ENCODE measurements at places on chromosomes 1 and 21.
A peak's percentile ranks its signal among the peaks of the same experiment; 100 is the strongest.

- no peak for DNase-seq
These were observed 43.0 kb upstream of the EGLN1 start for GRCh38 chr1:231465051-231465450.

DNA sequence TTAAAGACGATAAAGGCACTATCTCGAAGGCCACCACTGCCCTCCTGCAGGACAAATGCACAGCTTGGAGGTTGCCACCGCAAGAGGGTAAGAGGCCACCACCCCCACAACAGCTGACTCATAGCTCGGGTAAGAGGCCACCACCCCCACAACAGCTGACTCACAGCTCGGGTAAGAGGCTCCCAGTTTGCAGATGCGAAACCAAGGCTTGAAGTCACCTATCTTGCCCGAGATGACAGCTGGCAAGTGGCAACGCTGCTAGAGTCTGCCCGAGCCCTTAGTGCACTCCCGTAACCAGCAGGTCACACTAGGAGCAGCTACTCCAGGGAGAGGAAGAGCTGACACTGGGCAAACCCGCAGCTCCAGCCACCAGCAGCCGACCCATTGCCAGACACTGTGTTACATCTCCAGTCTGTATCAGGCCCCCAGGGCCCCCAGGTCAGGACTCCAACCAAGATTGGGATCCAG, 17.1 kb upstream of the SPSB1 start:
- DNase-seq = no peak

DNA sequence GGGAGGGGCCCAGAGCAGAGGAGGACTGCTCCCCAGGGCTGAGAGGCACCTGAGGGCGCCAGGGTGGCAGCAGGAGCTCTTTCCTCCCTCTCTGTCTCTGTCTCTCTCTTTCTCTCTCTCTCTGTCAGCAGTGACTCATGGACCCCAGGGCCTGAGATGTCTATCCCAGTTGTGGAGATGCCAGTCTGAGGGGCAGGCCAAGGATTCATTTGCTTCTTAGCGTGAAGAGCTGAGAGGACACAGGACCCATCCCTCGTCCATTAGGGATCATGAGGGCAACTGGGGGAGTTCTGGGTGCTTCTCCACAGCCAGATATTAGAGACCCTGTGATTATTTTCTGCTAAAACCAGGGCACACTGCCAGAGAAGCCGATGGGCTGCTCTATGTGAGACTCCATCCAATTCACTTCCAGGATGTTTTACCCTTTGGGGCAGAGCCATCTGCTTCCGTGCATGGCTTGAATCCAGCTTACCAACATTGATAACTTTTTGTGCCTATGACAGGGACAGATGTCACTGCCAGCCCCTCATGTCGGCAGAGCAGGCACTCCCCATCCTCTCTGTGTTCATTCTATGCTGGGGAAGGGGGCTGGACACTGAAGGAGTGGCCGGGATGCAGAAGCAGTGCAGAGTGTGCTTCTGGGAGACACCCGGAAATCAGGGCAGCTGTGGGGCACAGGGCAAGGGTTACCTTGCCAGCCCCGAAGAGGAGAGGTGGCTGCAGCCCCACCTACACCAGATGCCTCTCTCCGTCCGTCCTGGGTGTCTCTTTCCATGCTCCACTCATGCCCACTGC, 4.1 kb upstream of the PCBP3 start:
- DNase-seq = no peak

DNA sequence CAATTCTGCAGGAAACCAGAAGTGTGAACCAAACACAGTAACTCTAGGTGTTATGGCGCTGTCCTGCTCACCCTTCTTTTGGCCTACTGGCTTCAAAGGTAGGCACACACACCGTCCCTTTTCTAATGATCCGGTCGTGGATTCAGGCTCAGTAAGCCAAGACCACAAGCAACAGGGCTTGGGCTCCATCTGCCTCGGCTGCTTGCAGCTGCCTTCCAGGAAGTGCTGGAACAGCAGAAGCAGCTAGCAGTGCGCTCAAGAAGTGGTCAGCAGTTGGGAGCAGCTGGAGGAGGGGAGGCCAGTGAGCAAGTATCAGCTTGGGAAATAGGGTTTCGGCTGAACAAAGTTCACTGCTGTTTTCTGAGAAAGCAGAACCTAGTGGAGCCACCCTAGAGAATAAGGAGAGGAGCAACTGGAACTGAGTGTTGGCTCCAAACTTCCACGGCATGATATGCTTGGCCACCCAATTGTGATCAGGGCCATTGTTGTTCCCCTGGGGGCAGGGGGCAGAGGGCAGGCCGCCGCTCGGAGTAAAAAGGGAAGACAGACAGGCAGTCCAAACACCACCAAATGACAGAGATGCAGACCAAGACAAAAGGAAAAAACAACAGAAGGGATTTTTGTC, 173.4 kb downstream of the TOMM20 start:
- peak; percentile 56 for DNase-seq

- no peak for DNase-seq
These were observed 16.2 kb upstream of the MPL start for GRCh38 chr1:43321331-43321891.

DNA sequence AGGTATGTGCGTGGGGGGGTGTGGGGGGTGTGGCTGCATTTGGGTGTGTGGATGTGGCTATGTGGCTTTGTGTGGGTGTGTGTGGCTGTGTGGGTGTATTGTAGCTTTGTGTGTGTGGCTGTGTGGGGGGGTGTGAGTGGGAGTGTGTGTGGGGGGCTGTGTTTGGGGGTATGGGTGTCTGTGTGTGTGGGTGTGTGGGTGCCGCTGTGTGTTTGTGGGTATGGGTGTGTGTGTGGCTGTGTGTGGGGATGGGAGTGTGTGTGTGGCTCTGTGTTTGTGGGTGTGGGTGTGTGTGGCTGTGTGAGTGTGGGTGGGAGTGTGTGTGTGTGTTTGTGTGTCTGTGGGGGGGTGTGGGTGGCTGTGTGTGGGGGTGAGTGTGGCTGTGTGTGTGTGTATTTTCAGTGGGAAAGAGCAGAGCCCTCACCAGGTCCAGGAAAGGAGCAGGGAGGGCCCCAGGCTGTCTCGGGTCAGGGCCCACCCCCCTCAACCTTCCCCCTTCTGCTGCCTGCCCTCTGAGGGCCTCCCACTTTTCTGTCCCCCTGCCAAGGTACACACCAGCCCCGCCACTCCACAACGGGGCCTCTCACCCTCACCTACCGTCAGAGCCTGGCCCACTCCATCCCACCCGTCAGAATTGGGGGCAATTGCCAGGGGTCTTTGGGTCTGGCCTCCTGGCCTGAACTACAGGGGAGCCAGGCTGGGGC, 1.9 kb upstream of the COL8A2 start:
- DNase-seq = no peak

DNA sequence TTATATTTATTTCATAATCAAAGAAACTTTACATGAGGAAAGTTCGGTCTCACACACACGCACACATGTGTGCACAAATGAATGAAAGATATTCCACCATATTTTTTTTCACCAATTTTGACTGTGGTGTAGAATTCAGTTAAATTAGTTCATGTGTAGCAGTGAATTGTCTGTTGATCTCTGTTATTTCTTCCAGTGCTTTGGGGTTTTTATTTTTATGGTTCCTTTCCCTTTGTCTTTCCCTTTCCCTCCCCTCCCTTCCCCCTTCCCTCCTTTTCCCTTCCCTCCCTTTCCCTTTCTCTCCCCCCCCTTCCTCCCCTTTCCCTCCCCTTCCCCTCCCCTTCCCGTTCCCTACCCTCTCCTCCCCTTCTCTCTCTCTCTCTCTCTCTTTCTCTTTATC, 8.9 kb downstream of the RYR2 start:
- no peak for DNase-seq

GRCh38 chr21:43034101-43034500, 41.5 kb downstream of the CBS start:
- no peak for DNase-seq

DNA sequence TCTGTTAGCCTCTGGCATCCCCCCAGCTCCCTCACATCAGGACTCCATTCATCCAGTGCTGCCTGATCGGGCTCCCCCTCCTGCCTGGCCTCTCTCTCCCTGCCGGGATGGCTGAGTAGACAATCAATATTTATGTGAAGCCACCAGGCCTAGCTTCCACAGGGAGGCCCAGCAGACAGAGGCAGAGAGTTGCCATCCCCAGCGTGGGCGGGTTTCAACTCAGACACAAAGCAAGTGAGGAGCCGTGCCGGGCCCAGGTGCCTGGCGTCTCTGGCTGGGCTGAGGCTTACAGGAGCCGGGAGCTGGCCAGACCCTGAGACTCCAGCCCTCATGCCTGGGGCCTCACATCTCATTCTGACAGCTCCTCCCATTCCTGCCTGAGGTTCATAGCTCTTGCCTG, 34.5 kb upstream of the ATP2B4 start:
- DNase-seq = peak; percentile 79

- DNase-seq = no peak
These were observed 668 bp downstream of the KIF14 start for GRCh38 chr1:200619894-200620272.

- no peak for DNase-seq
These were observed 4.5 kb downstream of the HSPB7 start for GRCh38 chr1:16013220-16013907.

GRCh38 chr1:31688233-31688918, 15.4 kb downstream of the COL16A1 start:
- DNase-seq = no peak

GRCh38 chr1:117697220-117697781, 91.5 kb downstream of the TENT5C start:
- no peak for DNase-seq

DNA sequence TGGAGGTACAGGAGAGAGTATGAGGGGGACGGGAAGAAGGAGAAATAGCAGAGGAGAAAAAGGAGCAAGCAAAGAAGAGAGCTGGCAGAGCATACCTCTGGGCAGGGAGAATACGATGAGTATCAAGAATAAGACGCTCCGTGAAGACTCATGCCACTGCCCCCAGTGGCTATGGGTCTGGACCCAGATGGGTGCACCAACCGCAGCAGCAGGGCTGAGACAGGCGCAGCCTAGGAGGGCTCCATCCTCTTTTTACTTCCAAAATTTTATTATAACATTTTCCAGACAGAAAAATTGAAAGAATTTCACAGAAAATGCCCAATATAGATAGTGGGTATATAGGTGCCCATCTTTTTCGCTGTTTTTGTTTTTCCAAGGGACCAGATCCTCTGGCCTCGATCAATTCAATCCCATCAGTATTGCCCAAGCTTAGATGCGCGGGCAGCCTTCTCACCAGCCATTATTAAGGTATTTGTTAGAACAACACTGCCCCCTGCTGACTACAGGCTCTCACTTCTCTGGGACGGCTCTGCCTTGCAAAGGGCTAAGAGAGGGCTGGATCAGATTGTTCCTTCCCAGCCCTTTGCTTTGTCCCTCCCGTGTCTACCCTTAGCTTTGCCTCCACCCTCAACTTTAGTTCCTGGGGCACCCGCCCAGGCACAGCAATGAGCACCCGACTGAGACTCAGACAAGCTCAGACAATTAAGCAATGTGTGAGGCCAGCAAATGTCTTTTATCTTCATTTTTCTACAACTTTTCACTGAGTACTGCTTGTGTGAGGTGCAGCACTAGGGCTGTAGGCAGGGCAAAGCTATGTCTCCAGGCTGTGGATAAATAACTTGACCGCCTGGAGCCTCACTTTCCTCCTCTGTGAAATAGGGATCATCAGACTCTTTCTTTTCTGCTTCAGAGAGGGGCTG, 17.5 kb upstream of the CAMK1G start:
- DNase-seq = peak; percentile 88

- DNase-seq = no peak
These were observed 857.9 kb downstream of the BRINP3 start for GRCh38 chr1:189619682-189620332.

- no peak for DNase-seq
These were observed 42.1 kb downstream of the TRIM33 start for GRCh38 chr1:114468710-114469468.

GRCh38 chr1:40232444-40232843, 15.3 kb upstream of the TMCO2 start:
- DNase-seq = no peak

DNA sequence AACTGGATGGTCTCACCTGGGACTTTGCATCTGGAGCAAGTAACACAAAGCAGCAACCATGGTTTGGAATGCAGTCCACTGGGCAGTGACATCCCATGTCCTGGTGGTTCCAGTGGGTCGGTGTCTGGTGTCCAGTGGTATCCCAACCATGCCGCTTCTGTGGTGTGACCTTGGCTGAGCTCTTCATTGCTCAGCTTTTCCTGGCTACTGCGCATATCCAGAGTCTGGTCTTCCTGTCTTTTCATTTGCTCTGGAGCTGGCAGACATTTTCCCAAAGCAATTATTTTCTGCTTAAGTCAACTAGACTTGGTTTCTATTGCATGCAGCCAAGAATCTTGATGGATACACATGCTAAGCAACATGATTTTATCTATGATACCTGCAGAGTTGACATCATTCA, 28.4 kb upstream of the CD2 start:
- DNase-seq = no peak

- DNase-seq = no peak
These were observed 5.9 kb upstream of the NUF2 start for GRCh38 chr1:163315773-163316374.

- no peak for DNase-seq
These were observed 8.6 kb upstream of the TACSTD2 start for GRCh38 chr1:58585581-58586151.

DNA sequence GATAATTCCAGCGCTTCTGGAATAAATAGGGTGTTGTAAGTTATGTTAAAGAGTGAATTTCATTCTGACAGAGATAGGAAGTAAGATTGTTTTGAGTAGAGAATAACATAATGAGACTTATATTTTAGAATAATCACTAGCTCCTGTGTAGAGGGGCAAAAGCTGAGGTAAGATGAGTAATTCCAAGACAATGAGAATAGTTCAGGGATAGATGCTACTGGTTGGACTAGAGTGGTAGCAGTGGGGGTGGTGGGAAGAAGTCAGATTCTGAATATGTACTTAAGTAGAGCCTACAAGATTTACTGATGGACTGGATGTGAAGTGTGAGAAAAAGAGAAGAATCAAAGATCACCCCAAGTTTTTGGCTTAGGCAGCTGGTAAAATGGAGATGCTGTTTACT, 23.3 kb upstream of the MOV10 start:
- DNase-seq = no peak

- DNase-seq = no peak
These were observed 169.3 kb upstream of the USP25 start for GRCh38 chr21:15560383-15561056.

GRCh38 chr1:2375246-2375922, 16.0 kb downstream of the MORN1 start:
- no peak for DNase-seq

DNA sequence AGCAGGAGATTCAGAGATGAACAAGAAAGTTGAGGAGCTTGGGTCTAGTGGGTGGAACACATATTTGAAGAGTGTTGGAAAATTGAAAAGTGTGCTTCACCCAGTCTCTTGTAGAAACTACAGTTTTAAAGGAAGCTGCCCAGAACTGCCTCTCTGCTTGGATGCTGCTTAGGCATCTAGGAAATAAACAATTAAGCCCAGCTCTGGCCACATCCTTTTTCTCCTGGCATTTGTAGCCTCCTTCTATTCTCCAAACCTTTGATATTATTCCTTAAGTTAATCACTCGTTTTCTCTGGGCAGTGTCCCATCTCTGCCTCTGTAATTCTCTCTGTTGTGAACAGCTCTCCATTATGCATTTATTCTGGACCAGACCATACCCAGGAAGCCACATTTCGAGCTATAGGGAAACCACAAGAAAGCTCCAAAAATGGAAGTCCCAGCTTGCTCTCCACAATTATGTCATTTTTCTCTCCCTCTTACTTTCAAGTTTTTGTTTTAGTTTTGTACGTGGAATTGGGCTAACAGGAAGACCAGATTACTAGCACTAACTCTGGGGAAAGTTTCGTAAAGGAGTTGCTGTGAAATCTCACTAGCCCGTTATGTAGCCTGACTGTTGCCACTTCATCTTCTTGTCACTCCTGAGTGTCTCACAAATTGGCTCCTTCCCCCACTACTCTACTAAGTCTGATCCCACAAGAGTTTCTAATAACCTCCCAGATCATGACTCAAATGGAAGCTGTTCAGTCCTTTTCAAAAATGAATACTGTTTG, 102.2 kb downstream of the NTMT2 start:
- no peak for DNase-seq

GRCh38 chr1:25908161-25908560, 1.9 kb upstream of the STMN1 start:
- DNase-seq = no peak
